ENCODE measurements at places on chromosomes 2 and 18.

DNA sequence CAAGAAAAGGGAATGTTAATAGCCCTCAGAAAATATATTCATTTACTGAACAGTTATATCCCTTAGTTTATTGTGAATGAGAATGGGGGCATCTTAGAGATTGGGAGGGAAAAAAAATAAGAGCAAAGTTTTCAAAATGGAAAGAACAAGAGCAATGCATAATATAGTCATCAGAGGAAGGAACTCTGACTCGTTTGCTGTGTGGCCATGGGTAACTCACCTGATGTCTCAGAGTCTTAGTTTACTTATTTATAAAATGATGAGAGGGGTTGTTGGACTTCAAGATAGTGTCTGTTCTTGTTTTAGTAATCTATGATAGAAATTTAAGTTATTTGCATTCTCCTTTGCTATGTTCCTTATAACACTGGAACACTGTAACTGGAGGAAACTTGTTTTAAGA, 70.7 kb downstream of the EML4 start:
- DNase-seq, result no peak

DNA sequence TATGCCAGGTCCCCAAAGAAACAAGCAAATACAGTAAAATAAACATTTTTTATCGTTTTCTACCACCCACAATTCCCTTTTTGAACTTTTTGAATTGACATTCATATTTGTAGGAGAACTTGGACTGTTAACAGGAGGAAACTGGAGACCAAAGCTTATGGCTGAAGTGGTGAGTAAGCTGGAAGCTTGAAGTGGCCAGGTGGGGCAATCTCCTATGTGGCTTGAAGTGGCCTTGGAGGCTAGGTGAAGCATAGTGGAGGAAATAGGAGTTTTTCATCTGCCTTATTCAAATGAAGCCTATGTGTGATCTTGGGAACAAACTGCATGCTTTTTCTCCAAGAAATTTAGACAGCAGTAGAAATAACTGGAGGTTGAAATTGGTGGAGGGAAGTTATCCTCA, 962.9 kb upstream of the FANCL start:
- no peak for DNase-seq

GRCh38 chr2:151845481-151845880, 17.3 kb upstream of the ARL5A start:
- DNase-seq, result no peak

GRCh38 chr18:79847606-79848293, 50.0 kb downstream of the KCNG2 start:
- no peak for DNase-seq

- no peak for DNase-seq
Observed at GRCh38 chr2:8118940-8119781, 562.7 kb upstream of the ID2 start.
